Activated T-helper 1 cell treated with anti-CD3 and anti-CD28 coated beads, Interleukin-12 subunit alpha, Interleukin-12 subunit beta, Interleukin-2, Interleukin-4 antibody, amounts not matched to agents 30 ng/mL and 10 ng/mL and 1 ng/mL, durations not matched to agents 14 hours and 24 hours and 36 hours (primary cell): ENCODE measurements at places on chromosomes 5 and 9. TPM values are rescaled to one million over a fixed set of nuclear protein-coding genes. Genes with fewer than 3 reads are reported as not detected.

The MYO10 gene
- 0.07 and 0.41 TPM in 2 replicates for total RNA-seq

The PCDHGA5 gene
- 0.24 and 0.31 TPM in 2 replicates for total RNA-seq

The STXBP1 gene
- total RNA-seq, result 26.1 and 32.9 TPM in 2 replicates

The PFN3 gene
- total RNA-seq, result not detected in 2 replicates

The C9 gene
- total RNA-seq, result not detected in 2 replicates

The LCN15 gene
- not detected in 2 replicates for total RNA-seq

The SHOC1 gene
- total RNA-seq, result not detected in 2 replicates

The TTC16 gene
- 0.10 TPM in 1 of 2 replicates, not detected in the other for total RNA-seq

The ZDHHC12 gene
- total RNA-seq, result 51.7 and 54.4 TPM in 2 replicates

DNA sequence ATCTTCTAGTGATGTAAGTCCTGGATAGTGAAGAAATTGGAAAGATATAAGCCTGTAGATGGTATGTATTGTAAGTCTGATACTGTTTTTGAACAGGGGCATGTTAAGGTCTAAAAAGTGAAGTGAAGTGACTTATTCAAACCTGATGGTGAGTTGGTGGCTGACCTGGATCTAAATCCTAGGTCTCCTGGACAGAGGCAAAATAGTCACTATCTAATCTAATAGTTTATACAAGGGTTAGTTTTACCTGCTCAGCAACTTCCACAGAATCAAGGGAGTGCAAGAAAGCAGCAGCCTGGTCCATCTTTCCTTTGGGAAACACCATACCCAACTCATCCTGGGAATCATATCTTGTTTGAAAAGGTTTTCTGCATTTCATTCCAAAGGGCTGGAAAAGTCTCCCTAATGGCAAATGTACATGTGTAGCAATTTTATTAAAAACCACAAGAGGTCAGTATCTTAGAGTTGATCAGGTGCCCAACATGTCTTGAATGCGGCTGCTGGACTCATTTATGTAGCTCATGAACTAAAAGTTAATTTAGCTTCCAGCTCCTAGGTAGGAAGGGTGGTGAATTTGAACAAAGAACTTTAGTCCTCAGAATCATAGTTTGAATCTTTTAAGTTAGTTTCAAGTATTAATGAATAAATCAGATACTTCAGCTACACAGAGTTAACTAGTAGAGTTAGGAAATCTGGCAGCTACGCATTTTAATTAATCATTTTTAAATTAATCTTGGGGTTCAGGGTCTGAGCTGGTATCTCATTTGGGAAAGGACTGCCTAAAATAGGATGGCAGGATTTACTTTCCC is 26.0 kb downstream of the SKP2 start:
- no peak for DNase-seq
- peaks cover 66% of the 10 kb centered on the region for H3K36me3 ChIP-seq
- H3K4me3 ChIP-seq, result no peak overlapping the region
- H3K4me1 ChIP-seq, result no peaks in the 10 kb centered on the region
- H3K27ac ChIP-seq, result no peak overlapping the region

DNA sequence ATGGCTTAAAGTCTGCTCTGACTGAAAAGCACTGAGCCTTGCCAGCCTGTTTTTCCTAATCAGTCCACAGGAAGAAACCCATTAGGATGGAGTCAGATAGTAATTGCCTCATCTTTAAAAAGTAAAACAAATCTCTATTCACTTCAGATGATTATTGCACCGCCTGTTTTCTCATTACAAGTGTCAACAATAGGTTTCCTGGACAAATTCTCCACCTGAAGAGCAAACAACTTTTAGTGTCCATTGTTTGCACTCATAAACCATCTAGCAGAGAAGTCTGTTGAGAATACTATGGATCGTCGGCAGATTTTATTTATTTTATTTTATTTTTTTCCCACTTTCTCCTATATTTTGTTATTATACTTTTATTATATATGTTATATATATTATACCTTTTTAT is 20.3 kb downstream of the C5orf63 start:
- DNase-seq, result no peak
- H3K4me1 ChIP-seq, result no peaks in the 10 kb centered on the region
- H3K36me3 ChIP-seq, result peaks cover 9% of the 10 kb centered on the region

- peaks cover 25% of the 10 kb centered on the region for H3K4me1 ChIP-seq
- peak overlapping the region; percentile 42 for H3K27ac ChIP-seq
- H3K4me3 ChIP-seq, result peak overlapping the region; percentile 75
- no peaks in the 10 kb centered on the region for H3K36me3 ChIP-seq
These were observed 598 bp downstream of the MYO10 start for GRCh38 chr5:16935231-16936149.

GRCh38 chr5:7794823-7795222 is 56.1 kb downstream of the CFAP90 start:
- H3K27ac ChIP-seq, result no peak overlapping the region
- H3K36me3 ChIP-seq, result no peaks in the 10 kb centered on the region
- H3K4me3 ChIP-seq, result no peak overlapping the region
- H3K4me1 ChIP-seq, result no peaks in the 10 kb centered on the region

GRCh38 chr5:116475338-116475737 is 99.3 kb downstream of the SEMA6A start:
- no peaks in the 10 kb centered on the region for H3K27me3 ChIP-seq
- no peak for DNase-seq
- H3K4me1 ChIP-seq, result no peaks in the 10 kb centered on the region
- no peak overlapping the region for H3K4me3 ChIP-seq
- no peaks in the 10 kb centered on the region for H3K36me3 ChIP-seq

- no peak overlapping the region for H3K27ac ChIP-seq
- no peak overlapping the region for H3K4me3 ChIP-seq
- H3K36me3 ChIP-seq, result peaks cover 8% of the 10 kb centered on the region
These were observed 106.5 kb upstream of the PARP8 start for GRCh38 chr5:50559955-50560354.

GRCh38 chr5:58871648-58872242 is 288.9 kb downstream of the RAB3C start:
- no peaks in the 10 kb centered on the region for H3K36me3 ChIP-seq
- peaks cover 22% of the 10 kb centered on the region for H3K27me3 ChIP-seq
- no peaks in the 10 kb centered on the region for H3K4me1 ChIP-seq

DNA sequence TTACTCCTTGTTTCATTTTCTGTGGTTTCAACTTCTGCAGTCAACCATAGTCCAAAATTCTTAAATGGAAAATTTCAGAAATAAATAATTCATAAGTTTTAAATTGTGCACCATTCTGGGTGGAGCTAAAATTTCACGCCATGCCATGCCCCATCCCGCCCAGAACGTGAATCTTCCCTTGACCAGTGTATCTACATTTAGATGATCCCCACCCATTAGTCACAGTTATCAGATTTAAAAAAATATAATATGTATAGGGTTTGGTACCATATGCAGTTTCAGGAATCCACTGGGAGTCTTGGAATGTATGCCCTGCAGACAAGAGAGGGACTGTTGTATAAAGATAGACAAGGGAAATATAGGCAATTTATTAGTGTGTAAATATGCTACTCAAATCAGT is 759.7 kb upstream of the ZNF608 start:
- H3K4me3 ChIP-seq, result no peak overlapping the region
- no peak overlapping the region for H3K27ac ChIP-seq
- DNase-seq, result no peak

DNA sequence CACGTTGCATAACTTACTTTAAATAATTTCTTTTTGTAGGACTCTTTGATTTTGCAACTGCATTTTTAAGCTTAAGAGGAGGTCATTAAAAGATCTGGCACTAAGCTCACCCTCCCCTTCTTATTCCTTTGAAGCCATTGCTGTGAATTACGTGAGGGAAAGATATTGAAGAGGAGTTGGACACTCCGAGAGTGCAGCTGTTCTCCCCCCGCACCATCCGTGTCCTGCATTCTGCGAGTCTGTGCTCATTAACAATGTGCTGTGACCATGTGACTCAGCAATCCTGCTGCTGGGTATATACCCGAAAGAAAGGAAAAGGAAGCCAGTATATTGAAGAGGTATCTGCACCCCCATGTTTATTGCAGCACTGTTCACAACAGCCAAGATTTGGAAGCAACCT is 40.0 kb downstream of the NXNL2 start:
- DNase-seq, result no peak
- no peak overlapping the region for H3K27ac ChIP-seq
- peaks cover 5% of the 10 kb centered on the region for H3K4me1 ChIP-seq
- no peak overlapping the region for H3K4me3 ChIP-seq

DNA sequence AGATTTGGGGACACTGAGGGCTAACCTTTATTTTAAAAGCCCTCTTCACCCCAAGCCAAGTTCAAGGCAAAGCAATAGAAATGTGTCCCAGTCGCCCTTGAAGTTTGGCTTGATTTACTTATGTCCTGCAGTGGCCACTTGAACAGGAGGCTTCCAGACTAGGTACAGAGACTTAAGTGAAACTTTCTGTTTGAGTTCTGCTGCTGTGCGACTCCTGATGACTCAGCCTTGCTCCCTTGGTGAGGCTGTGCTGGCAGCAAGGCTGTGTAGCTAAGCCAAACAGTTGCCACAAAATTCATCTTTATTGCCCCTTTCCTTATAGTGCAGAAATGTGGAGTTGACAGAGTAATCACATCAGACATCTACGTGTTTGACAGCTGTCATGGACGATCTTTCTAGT is 68.8 kb upstream of the NTRK2 start:
- H3K4me3 ChIP-seq, result no peak overlapping the region
- H3K27me3 ChIP-seq, result no peaks in the 10 kb centered on the region
- no peaks in the 10 kb centered on the region for H3K36me3 ChIP-seq
- no peak overlapping the region for H3K27ac ChIP-seq
- H3K4me1 ChIP-seq, result peaks cover 8% of the 10 kb centered on the region
